NAMALWA (cell line): ENCODE measurements at places on chromosomes 6 and 20.

DNA sequence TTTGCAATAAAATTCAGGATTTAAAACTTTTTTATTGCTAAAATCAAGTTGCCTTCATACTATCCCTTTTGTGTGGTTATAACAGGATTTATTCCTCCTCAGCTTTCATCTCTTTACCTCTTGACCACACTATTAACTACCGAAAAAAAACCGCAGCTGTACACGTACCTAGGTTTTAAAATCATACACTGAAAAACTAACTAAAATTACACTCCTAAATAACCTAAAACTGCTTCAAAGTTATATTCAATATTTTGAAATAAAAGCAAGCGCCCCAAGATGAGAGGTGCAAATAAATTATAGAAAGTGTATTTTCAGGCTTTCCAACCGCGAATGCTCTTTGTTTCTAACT is 1.4 kb downstream of the MPC1 start:
- DNase-seq: no peak

GRCh38 chr20:57748601-57749130 is 38.9 kb upstream of the PMEPA1 start:
- DNase-seq: no peak

GRCh38 chr6:83308833-83309232 is 115.7 kb downstream of the RWDD2A start:
- no peak for DNase-seq

- DNase-seq: no peak
Measured at GRCh38 chr20:3121271-3121911, 36.9 kb upstream of the AVP start.

- no peak for DNase-seq
Measured at GRCh38 chr6:91678679-91679446, 1092.0 kb upstream of the MAP3K7 start.

GRCh38 chr6:139134064-139134395 is 850 bp upstream of the HECA start:
- no peak for DNase-seq

DNA sequence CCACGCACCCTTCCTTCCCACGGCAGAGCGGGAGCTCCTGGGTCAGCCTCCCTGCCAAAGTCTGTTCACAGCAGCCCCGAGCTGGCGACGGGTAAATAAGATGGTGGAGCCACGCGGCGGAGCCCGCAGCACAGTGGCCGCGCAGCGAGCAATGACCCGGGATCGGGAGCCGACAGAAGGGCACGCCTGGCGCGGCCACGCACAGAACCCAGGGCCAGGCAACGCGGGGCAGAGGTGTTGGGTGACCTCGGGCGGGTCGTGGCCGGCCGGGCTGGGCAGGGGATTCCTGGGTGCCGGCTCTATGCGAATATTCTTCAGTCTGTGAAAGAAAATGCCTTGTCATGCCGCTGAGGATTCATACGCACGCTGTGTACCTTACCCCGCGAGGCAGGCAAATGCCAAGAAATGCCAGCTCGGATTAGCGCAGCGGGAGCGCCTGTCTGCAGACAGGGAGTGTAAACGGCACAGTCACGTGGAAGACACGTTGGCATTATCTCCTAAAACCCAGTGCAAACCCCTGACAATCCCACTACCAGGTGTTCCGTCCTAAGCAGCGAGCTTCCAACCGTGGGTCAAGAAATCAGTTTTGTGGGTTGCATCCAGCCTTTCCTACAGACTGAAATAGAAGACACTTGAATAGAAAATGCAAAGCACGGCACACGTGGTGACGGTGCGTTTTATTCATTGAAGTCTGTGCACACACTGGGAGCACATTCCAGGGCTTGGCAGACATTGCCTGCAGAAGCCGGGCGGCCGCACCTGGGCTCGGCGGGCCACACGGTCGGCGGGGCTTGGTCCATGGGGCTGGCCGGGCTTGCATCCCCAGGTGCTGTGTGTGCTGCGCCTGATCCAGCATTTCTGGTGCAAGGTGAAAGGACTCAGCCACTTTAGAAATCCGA is 18.3 kb downstream of the CHRNA4 start:
- DNase-seq: no peak

DNA sequence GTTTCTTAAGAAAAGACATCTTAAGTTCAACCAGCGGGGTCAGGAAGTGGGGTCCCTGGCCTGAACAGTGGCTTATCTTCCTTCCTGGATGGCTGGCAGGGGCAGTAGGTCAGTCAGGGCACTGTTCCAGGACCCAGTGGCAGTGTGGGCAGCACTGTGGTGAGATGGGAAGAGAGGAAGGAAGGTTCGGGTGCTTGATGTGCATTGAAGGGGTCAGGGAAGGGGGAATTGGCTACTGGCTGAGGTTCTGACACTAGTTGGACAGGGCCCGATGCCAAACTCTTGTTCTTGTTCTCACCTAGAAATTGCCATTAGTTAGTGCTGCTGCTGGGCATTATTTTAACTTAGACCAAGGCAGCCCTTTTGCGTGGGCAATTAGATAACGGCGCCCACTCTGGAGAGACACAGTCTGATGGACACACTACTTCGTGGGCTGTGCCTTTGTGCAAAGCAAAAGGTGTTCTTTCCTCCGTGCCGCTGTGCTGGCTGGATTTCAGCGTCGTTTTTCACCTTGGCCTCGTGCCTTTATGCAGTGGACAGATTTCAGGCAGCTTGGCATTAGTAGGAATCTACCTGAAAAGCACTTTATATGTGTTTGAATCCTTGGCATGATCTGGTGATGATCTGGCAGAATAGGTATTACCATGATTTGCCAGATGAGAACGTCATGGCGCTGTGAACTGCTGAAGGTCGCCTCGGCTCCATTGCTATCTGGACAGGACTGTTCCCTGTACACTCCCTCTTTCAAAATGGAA is 30.3 kb downstream of the UTRN start:
- DNase-seq: no peak

DNA sequence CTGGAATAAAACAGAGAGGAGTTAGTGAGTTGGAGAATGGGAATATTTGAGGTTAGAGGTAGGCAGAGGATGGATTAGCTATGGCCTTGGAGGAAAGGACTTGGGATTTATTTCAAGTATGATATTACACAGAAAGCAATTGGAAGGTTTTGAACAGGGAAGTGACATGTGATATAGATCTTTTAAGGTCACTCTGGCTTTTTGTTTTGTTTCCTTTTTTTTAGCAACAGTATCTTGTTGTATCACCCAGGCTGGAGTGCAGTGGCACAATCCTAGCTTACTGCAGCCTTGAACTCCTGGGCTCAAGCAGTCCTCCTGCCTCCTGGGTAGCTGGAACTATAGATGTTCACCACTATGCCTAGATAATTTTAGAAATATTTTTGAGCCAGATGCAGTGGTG is 190.3 kb downstream of the UTRN start:
- DNase-seq: no peak

GRCh38 chr20:33490023-33490933 is at the start of gene CBFA2T2:
Gene CBFA2T2 (plus strand): TSS chr20:33490096. CDS start chr20:33490268, 172 bp downstream.
- DNase-seq: no peak

GRCh38 chr6:25627001-25627400 is 25.0 kb upstream of the SCGN start:
- DNase-seq: no peak

DNA sequence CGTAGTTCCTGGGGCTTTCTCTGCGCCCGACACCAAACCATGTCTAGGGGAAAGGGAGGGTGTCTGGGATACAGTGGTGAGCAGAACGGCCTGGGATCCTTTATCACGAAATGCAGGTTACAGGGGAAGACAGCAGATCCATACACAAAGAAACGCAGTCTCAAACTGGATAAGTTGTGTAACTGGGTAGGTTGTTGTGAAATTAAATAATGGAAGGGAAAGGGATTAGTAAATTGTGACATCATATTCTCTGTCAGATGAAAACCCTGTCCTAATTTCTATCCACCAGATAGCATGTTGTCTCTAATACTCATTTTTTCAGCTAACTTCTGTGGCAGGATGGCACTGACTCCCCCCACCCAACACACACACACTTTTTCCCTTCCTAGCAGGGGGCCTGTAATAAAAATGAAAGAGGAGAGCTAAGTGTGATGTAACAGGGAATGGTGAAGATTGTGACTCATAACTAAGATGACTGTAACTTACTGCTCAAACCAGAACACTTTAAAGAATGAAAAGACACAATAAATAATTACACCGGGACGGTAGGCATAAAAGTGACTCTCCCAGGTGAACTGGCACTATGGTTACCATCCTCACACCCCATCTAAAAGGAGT is 769 bp upstream of the TRPC4AP start:
- no peak for DNase-seq

- no peak for DNase-seq
Measured at GRCh38 chr6:25302677-25303128, 23.5 kb downstream of the CARMIL1 start.

GRCh38 chr6:35601331-35602132 is 87.2 kb downstream of the FKBP5 start:
- DNase-seq: no peak
